ENCODE measurements at places on chromosomes 11 and 22.
A peak's percentile ranks its signal among the peaks of the same experiment; 100 is the strongest.

DNA sequence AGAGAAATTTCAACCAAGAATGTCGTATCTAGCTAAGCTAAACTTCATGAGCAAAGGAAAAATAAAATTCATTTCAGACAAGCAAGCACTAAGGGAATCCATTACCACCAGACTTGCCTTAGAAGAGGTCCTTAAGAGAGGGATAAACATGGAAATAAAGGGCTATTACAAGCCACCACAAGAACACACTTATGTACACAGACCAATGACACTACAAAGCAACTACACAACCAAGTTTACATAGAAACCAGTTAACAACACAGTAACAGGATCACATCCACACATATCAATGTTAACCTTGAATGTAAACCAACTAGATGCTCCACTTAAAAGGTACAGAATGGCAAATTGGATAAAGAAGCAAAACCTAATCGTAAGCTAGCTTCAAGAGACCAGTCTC, 38.0 kb downstream of the TMEM123 start:
- DNase-seq, result no peak

- no peak for DNase-seq
Observed at GRCh38 chr11:58639669-58640068, 17.2 kb downstream of the CNTF start.

GRCh38 chr11:6594142-6594768, 9.2 kb downstream of the RRP8 start:
- DNase-seq, result no peak

GRCh38 chr11:61972672-61973475, 5.4 kb upstream of the FTH1 start:
- DNase-seq, result no peak

DNA sequence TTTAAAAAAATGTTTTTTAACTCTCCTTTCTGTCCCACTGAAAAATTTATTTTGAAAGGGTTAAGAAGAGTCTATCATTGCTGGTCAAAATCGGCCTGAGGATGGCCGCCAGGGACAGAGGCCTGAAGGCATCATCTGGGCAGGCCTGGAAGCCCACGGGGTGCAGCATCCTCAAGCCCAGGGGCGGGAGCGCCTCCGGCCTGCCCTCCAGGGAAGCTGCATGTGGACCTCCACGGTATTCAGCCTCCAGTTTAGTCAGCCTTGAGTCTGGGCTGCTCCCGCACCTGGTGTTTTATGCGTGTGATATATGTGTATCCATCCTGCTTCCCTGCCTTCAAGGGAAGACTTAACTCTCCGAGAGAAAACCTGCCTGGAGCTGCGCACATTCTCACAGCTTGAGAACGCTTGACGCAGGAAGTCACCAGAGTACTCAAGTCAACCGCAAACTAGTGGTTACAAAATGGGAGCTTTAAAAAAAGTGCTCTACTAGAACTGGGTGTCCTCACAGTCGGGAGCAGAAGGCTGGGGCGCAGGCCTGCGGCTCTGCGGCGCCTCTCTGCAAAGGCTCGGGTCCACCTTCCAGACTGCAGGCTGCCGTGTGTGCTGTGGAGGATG, 13.6 kb upstream of the BID start:
- DNase-seq, result no peak

GRCh38 chr11:27076121-27076589, 35.5 kb downstream of the BBOX1 start:
- DNase-seq, result no peak

GRCh38 chr22:34427841-34428240, 507.6 kb upstream of the LARGE1 start:
- no peak for DNase-seq

- no peak for DNase-seq
Observed at GRCh38 chr11:45024316-45024715, 73.6 kb upstream of the TP53I11 start.

DNA sequence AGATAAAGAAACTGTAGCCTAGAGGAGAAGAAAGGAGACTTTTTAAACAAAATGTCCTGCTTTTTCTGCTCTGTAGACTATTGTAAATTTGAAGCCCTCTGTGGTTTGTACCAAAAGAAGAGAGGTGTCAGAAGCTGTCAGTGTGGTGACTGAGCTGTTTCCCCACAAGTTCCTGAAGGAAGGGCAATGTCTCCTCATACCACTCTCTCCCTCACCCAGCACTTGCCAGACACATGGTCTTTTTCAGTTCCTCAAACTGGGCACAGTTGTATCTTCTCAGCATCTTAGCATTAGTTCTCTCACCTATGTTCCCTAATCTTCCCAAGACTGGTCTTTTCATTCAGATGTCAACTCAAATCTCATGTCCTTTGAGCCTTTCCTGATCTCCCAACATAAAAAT, 4.3 kb downstream of the BCO2 start:
- DNase-seq, result no peak

GRCh38 chr11:14240221-14240620, 118.8 kb downstream of the RRAS2 start:
- no peak for DNase-seq

- no peak for DNase-seq
Observed at GRCh38 chr11:102882389-102883024, 7.7 kb upstream of the MMP12 start.

- peak; percentile 78 for DNase-seq
Observed at GRCh38 chr11:67648140-67648795, 2.3 kb downstream of the ACY3 start.

- no peak for DNase-seq
Observed at GRCh38 chr22:46035380-46035741, 58.4 kb upstream of the WNT7B start.

DNA sequence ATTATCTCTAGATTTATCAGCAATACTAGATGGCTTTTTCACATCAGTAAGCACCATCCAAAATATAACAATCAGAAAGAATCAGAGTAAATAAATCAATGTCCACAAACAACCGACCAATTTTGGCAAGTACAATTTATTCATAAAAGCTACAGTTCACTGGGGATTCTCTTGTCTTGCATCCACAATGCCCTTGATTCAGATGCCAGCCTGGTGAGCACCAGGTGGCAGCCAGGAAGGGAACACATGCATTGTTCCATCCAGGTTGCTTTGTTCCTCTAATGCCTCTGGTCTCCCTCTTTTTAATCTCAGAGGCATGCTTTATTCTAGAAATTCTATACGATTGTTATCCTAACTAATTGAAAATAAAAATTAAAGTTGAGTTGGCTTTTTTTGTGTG, 242.1 kb upstream of the KIRREL3 start:
- DNase-seq, result no peak

DNA sequence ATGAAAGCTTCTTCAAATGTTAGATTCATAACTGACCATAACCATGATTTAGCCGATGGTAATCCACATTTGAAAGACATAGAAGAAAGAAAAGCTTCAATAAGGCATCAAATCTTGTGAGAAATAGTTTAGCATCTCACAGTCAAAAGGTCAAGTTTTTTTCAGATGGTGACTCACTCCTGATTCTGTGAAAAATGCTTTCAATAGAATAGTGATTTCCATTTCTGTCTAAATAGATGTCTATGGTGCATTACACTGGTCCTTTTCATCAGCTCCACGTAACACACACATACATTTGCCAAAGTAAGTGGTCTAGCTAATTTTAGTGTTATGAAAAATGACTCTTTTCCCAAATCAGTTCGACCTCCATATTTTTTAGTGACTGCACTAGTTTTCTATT, 139.2 kb downstream of the LRRC4C start:
- DNase-seq, result no peak

DNA sequence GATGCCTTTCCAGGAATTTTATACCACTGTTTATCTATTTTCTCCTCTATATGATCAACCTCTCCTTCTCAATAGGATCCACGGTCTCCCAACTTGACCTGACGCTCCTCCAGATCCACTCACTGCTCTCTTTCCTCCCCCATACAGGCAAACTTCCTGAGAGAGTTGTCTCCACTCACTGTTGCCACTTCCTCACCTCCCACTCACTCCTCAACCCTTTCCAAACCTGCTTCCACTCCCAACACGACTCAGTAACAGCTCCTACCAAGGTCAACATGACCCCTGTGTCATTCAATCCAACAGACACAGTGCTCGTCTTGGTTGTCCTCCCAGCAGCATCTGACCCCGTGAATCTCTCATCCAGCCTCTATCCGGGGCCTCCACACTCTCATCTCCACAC, 3.1 kb downstream of the APBB1 start:
- DNase-seq, result no peak

GRCh38 chr11:36123336-36124101, 165.7 kb downstream of the COMMD9 start:
- no peak for DNase-seq

DNA sequence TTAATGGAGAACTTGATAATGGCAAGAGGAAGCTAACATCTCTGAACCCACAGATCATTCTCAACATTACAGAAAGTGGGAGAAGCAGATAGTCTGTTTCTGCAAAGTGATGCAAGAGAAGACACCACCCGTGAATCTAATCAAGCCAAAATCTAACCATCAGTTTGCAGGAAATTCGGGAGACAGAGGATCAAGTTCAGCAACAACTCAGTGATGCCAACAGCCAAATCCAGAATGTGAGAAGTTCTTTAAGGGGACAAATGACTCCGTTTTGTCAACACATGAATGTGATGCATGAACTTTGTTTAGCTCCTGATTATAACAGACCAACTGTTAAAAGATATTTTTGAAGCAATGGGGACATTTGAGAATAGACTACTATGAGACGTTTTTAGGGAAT, 95.2 kb upstream of the LDLRAD3 start:
- DNase-seq, result no peak

- DNase-seq, result peak; percentile 81
Observed at GRCh38 chr11:111601979-111602864, at the start of gene SIK2. Gene SIK2, plus strand, starts transcription at chr11:111602449. Its CDS starts 115 bp downstream, at chr11:111602564.

- no peak for DNase-seq
Observed at GRCh38 chr11:122320671-122321070, 204.7 kb upstream of the BLID start.

- no peak for DNase-seq
Observed at GRCh38 chr22:27874764-27875163, 44.3 kb downstream of the PITPNB start.

- no peak for DNase-seq
Observed at GRCh38 chr11:46706886-46707285, 6.1 kb downstream of the ZNF408 start.

DNA sequence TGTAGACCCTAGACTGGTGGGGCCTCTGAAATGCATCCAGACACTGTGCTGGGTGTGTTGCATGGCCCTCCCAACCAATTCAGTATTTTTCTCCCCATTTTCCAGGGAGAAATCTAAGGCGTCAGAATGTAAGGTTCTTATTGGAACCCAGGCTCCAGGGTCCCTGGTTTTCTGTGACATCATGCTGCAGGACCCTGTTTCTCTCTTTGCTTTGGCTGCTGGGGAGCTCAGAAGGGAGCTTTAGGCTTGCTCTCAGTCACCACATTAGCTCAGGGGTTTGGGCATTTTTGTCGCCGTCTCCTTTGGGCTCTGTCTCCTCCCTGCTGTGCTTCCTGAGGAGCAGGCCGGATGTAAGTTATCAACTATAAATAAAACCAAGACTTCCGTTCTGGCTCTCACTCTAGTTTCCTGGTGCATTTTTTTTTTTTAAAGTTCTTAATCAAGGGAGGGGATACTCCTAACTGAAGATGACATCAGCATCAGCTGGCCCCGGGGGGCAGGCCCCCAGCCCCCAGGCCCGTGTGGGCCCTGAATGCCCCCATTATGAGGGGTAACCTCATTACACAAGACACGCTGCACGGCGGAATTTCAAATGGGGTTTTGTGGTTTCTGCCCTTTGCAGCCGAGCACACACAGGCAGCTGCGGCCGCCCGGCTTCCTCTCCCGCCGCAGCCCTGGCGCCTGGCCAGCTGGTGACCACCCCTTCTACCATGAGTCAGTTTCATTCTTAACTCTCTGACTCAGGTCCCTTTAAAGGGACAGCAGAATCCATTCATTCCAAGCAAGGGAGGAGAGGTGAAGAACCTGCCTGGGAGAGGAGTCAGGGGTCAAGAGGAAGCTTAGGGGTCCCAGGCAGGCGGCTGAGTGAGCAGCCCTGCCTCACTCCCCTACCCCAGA, 3.2 kb downstream of the MYEOV start:
- DNase-seq, result peak; percentile 74

GRCh38 chr11:12165237-12165875, 55.0 kb downstream of the MICAL2 start:
- DNase-seq, result no peak

GRCh38 chr11:37718431-37718999, 1120.5 kb upstream of the RAG2 start:
- no peak for DNase-seq

DNA sequence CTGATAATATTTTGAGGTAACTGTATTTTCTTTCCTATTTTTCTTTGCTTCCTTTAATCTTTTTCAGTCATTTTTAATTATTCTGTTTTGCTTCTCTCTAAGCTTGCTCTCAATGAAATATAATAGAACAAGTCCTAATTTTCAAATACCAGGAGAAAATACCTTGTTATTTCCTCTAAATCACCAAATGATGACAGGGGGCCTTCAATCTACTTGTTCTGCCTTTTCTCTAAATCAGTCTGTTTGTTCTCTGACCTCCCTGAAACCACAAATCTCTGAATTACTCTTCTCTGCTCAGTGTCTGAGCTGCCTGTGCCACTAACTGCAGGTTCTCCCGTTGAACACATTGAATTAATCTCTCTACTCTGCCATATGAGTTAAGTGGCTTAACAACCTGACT, 286.2 kb downstream of the C11orf87 start:
- no peak for DNase-seq

- no peak for DNase-seq
Observed at GRCh38 chr11:27754035-27755017, 54.1 kb upstream of the BDNF start.

GRCh38 chr11:2701230-2701629, 1.4 kb upstream of the KCNQ1OT1 start:
- DNase-seq, result no peak

DNA sequence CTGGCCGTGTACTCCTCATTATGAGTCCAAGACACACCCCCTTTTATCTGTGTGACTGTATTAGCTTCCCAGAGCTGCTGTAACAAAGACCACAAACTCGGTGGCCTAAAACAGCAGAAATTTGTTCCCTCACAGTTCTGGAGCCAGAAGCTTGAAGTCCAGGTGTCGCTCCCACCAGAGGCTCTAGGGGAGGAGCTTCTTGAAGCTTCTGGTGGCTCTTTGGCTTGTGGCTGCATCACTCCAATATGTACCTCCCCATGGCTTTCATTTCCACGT, 3.0 kb downstream of the PRR5 start:
- DNase-seq, result no peak

- no peak for DNase-seq
Observed at GRCh38 chr22:34886812-34887211, 179.1 kb upstream of the ISX start.

GRCh38 chr11:101516546-101516945, 67.3 kb downstream of the TRPC6 start:
- DNase-seq, result no peak

GRCh38 chr22:39994041-39994565, 651 bp upstream of the FAM83F start:
- DNase-seq, result no peak

All from GM12891 (cell line).